NCI-H526 treated with DMSO at 0.1 percent for 48 hours (cell line): ENCODE measurements at places on chromosomes 12 and 14.
A peak's percentile ranks its signal among the peaks of the same experiment; 100 is the strongest.

GRCh38 chr12:123050913-123051312 is 70.4 kb downstream of the ARL6IP4 start:
- DNase-seq: no peak

- no peak for DNase-seq
Measured at GRCh38 chr12:15669256-15669948, 119.8 kb downstream of the EPS8 start.

- DNase-seq: no peak
Measured at GRCh38 chr12:6775185-6776174, 3.2 kb downstream of the LAG3 start.

- DNase-seq: no peak
Measured at GRCh38 chr14:54829486-54830224, 73.0 kb downstream of the GCH1 start.

DNA sequence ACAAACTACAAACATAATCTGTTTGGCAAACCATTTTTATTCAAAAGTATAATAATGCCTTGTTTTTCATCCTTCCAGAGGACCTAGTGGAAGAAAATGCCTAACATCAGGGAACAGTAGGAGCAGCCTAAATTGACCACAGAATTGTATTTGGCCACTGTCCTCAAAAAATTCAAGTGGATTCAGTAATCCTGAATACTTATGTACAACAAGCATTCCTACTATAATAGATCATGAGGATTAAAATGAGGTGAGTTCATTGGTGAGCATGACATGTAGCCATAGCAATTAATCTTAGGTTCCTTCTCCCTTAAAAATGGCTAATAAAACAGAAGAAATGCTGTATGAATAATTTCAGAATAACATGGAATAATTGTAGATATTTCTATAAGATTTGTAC is 209.3 kb downstream of the DAD1 start:
- no peak for DNase-seq

GRCh38 chr14:58629281-58629680 is 8.5 kb upstream of the DACT1 start:
- no peak for DNase-seq

DNA sequence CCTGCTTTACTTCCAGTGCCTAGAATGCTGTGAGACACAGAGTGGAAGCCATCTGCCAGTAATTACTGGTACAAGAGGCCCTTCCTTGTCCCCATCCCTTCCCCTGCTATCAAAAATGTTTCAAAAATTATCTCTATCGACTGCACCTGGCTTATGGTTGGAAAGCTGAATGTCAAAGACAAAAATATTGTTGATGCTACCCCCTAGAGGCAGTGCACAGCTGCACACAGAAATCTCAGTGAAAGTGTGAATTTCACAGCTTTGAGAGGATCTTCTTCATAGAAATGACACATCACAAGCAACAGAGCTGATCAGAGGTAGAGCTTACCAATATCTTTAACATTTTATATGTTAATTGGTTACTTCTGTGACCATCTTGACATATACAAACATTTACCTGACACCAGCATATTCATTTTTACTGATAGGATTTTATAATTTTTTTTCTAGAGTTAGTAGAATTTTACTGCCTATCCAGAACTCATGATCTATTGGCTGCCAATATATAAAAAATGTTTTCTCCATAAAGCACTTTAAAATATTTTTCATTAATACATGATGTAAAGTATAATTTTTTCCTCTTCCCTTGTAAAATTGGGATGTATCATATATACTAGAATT is 138.0 kb downstream of the AACS start:
- DNase-seq: no peak

GRCh38 chr14:46322730-46323403 is 328.7 kb downstream of the RPL10L start:
- no peak for DNase-seq

DNA sequence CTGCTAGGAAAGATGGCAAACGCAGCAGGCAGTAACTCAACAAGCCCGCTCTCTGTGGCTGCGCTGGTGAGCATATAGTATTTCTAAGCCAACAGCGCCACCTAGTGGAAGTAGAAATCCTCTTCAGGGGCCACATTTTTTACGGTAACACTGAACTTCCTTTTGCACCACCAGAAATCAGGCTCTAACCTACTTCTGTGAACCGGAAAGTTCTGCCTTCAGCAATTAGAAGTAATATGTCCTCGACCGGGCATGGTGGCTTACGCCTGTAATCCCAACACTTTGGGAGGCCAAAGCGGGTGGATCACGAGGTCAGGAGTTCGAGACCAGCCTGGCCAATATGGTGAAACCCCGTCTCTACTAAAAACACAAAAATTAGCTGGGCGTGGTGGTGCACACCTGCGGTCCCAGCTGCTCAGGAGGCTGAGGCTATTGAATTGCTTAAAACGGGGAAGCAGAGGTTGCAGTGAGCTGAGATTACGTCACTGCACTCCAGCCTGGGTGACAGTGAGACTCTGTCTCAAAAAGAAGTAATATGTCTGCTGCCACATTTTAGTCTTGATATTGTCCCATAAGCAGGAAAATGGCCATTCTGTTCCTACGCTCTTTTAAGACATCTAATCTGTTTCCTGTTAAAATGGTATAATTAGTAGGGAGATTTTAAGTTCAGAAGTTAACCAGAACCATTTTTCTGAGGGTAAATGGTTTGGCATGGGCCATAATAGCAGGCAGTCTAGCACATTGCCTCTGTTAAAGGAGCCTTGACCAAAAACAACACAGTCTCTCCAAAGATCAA is 26.8 kb downstream of the APOBEC1 start:
- peak; percentile 82 for DNase-seq

- no peak for DNase-seq
Measured at GRCh38 chr14:20970647-20970982, 15.3 kb downstream of the RNASE2 start.

DNA sequence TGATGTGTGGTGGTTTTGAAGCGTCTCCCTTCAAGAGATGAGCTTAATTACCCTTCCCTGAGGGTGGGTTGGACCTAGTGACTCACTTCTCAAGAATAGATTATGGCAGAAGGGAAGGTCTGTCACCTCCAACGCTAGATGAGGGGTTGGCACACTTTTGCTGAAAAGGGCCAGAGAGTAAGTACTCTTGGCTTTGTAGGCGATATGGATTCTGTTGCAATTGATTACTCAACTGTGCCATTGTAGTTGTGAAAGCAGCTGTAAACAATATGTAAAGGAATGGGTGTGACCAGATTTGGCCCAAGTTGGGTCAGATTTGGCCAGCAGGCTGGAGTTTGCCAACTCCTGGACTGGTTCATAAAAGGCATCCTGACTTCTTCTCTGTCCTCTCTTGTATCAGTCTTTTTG is 53.3 kb downstream of the SMIM41 start:
- DNase-seq: no peak

DNA sequence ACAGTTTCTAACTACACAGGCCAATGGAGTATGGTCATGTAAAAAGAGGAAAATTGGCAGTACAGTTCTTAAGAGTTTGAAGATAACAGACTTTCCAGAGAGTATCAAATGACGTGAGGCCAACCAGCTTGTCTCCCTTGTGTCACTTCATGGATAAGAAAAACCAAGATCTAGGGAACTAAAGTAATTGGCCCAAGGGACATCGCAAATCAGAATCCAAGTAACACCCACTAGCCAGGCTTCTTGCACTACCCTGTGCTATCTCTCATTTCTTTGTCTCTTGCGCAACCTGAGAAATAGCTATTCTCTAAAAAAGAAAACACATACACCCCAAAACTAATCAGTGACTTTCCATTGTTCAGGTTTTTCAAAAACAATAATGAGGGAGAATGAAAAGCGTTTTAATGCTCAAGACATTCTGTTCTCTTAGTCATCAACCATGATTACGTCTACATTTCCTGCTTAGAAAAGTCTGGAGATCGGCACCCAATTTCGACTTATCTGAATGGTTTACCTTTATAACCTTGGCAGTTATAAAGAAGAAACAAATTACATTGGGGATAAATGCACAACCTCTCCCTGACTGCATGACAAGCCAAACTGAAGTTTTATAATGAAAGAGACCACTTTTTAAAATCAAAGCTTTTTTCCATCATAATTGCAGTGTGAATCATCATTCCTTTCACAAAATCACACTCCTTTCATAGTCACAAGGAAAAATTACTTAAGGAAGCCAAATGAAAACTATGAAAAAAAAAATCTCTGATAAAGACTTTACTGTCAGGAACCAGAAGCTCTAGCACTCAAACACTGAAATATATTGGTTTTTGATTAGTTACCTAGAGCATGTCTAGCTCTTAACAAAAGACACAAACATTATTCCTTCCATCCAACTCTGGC is 42.1 kb downstream of the TMTC1 start:
- DNase-seq: no peak

DNA sequence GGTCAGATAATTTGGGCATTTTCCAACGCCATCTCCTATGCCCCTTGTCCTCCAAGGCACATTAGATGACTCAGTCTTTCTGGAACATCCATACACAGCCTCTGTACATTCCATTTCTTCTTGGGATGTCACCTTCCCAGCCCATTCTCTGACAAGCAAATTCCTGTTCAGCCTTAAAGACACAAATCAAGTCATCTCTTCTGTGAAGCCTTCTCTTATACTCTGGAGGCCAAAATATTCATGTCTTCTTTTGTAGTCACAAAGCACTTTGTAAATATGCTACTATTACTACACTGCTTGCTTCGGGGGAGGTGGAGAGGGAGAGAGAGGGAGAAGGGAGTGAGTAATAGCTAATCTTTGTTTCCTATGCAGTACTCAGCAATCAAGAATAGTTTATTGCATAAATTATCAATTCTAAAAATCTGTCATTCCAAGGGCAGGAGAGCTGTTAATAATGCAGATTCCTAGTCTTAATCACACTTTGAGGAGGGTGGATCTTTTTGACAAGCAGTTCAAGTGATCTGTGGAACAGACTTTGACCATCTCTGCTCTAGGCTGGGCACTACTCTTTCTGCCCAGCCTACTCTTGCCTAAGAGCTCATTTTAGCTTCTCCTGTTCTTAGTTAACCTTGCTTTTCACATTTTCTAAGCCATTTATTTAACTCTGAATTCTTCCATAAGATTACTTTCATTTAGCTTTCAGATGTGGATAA is 27.9 kb downstream of the KCNMB4 start:
- DNase-seq: no peak

DNA sequence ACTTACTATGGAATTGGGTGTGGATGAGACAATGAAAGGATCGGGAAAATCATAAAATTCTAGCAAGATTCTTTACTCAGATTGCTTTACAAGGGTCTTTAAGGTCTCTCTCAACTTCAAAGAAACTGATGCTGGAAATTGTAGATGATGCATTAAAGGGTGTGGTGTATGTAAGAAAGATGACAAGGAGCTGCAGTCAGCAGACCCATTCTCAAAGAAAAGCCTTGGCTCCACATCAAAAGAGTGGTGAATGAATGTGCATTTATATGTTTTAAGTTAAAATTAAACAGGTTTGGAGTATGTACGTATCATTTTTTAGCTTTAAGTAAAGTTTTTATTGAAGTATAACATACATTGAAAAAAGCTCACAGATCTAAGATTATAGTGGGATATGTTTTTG is 194.5 kb downstream of the C12orf75 start:
- no peak for DNase-seq

DNA sequence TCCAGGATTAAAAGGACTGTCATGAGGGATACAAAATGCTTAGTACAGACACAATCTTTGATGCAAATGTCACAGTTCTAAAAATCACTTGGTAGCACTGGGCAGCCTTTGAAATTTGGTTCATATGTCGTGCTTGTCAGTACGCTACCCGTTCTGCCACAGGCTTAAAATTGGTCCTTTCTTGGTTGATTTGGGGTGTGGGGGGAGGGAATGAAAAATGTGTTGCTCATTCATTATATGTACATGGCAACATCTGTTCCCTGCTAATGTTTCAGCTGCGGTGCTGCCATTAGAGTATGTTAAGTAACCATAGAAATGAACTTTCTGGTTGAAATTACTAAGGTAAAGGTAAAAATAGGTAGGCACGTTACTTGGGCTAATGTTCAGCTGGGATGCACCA is 155.4 kb upstream of the ARHGAP5 start:
- DNase-seq: no peak

GRCh38 chr14:24513009-24513408 is 4.9 kb upstream of the CMA1 start:
- no peak for DNase-seq

DNA sequence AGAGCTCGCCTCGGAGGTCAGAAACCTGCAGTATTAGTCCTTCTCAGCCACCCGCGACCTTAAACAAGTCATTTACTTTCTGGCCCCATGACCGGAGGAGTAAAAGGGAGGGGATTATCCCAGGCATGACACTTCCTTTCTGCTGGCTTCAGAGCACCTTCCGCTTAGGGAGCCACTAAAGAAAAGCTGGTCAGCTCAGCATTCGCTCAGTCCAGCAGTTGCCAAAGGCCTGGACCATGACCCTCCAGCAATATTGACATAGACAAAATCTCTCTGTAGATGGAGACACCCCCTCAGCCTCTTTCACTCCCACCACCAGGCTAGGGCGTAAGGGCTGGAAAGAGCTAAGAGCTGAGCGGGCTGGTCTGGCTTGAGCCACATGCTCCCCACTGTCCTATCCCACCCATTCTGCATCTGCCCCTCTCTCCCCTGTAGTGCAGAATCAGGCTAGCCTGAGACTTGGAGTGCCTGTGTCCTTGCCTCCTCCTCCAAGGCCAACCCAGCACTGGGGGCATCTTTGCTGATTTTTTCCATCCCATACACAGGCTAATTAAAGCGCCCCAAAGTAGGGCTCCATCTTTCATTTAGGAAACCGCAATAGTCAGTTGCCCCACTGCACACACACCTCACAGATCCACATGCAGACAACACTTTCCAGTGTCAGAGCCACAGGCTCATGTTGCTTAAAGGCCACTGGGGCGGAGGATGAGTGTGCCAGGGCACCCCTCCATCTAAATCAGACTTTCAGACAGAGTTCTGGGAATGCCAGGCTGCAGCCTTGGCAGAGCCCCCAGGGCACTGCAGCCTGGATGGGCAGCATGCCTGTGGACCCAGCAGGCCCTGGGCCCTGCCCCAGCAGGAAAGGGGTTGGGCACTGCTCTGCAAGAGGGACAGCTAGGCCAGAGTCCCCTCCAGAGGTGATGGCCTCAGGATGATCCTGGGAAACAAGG is 4.0 kb upstream of the CPNE6 start:
- DNase-seq: no peak

GRCh38 chr14:32809255-32809654 is 129.4 kb upstream of the NPAS3 start:
- no peak for DNase-seq

DNA sequence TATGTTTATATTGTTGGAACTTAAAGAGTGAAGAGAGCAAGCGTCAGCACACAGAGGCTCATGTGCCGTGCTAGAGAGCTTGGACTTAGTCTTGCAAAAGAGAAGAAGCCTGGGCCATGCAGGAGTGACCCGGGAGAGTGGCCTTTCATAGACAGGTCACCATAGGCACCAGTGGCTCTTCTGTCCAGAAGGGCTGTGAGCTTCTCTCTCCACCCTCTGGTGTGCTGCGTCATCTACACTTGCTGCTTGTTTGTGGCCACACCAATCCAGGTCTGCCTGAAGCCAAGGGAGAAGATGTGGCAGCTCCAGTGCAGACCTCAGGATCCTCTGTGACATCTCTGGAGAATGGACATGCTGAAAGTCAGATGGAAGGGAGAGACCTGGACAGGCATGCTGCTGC is 74.4 kb downstream of the NTF3 start:
- no peak for DNase-seq
